Stimulated activated CD8-positive, alpha-beta memory T cell treated with anti-CD3 and anti-CD28 coated beads, Interleukin-4, amount 100 ng/mL, for 1 hour (primary cell): ENCODE measurements at places on chromosomes 2 and 18.
A peak's percentile ranks its signal among the peaks of the same experiment; 100 is the strongest.

GRCh38 chr2:234535464-234535863, 38.6 kb upstream of the ARL4C start:
- no peak for DNase-seq

DNA sequence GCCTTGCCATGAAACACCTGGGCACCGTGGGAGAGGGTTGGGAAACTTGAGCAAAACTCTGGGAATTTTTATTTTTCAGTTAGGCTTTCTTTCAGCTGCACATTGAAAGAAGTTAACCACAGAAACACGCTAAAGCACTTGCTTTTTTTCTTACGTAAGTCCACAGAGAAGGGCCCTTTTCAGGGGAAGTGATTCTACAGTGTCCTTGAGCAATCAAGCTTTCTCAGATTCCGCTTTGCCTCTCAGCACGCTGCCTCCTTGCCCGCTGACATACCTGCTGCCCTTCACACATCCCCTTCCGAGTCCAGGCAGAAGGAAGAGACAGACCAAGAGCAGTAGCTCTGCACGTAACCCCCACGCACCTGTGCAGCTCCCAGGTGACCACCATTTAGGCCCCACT, 135.5 kb upstream of the MYT1L start:
- no peak for DNase-seq

GRCh38 chr18:36441426-36442240, 144.1 kb downstream of the FHOD3 start:
- DNase-seq, result no peak

DNA sequence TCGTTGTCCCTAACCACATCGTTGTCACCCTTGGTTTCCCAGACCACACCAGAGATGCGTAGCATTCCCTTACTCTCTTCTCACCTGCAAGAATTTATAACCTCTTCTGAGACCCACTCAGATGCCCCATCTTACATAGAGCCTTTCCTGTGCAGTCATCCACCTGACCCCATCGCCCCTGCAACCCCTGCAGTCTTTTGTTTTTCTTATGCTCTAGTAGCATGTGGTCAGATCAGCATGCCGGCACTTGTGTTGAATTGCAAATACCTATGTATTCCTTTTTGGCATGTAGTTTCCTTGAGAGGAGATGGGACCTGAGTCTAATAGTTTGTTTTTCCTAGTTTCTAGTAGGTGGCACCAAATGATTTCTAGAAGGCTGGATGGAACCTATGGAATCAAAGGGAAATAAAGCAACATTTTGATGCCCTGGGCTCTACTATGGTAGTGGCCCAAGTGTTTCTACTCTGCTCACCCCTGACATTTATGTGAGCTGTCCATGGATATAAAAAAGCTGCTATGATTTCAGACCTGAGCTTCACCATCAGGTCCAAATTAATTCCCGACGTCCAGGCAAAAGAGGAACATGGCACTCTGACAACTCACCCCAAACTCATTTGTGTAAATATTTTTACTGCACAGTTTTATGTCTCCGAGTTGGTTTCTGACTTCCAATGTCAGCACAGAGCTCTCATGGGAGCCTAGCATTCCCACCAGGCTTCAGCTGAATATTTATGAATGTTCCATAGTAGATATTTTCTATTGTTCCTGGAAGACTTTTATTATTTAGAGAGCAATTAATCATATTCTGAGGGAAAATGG, 143.6 kb downstream of the RNF144A start:
- no peak for DNase-seq

GRCh38 chr2:65136253-65136652, 6.3 kb upstream of the RAB1A start:
- no peak for DNase-seq

DNA sequence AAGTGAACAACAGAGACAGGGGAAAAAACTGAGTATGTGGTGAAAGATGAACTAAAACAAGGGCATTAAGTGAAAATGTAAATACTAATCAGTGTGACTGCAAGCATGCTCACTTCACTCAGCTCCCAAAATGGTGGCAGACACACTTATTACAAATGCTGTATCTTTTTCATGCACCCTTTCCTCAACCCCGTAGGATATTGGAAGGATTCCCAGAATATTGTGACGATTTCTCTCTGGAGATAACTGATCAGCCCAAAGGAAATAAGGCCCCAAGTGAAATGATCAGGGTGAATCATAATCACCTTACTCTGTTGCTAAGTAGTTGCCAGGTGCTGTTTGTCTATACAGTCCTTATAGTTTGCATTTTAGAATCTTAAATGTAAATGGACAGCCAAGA, 138.9 kb upstream of the IL1R2 start:
- DNase-seq, result no peak

DNA sequence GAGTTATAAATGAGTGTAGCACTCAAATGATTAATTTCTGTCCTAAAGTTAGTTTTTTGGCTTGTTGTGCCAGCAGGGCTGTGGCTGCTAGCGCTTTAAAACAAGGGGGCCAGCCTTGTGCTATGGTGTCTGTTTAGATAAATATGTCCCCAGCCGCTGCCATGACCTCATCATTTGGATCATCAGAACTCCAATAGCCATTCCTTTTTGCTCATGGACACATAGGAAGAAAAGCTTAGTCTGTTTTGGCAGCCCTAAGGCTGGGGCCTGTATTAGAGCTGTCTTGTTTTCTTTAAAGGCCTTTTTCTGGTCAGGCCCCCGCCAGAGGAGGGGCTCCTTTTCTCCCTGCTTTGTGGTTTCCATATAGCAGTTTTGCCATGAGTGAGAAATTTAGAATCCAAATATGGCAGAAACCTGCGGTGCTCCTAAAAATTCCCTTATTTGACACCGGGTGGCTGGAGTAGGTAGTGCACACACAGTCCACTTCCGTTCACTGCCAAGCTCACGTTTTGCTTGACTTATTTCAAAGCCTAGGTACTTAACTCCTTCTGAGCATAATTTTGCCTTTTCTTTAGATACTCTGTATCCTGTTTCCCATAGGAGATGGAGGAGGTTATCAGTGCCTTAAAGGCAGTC, 60.4 kb upstream of the SLC35G4 start:
- DNase-seq, result no peak

DNA sequence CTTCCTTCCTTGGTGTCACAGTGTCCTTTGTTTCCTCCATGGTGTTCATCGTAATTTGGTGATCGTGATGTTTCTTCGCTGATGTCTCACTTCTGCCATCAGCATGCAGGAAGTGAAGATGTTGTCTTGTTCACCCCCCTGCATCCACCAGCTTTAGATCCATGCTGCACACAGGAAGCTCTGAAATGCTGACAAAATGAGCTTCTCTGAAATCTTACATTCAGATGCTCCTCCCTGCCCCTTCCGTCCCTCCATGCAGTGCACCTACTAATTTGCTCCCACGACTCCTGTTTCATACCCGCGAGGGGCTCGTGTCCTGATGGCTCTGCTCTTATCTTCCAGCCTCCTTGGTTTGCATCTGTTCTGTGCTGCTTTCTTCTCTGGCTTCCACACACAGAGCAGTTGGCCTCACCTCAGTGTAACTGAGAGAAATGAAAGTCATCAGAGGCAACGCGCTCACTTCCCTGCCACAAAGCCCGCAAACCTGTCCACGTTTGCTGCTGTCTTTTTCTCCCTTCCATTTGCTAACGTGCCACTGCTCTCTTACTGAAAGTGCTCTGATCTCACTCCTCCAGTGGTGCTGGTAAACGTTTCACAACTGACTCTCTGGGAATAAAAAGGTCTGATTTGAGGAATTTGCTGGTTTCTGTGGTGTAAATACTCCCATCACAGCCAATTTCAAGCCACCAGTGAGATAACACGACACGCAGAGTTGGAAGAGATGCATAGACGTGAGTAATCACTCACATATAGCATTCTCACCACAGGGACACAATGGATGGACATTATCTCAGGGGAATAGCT, 41.0 kb upstream of the MGAT4A start:
- DNase-seq, result peak; percentile 35

DNA sequence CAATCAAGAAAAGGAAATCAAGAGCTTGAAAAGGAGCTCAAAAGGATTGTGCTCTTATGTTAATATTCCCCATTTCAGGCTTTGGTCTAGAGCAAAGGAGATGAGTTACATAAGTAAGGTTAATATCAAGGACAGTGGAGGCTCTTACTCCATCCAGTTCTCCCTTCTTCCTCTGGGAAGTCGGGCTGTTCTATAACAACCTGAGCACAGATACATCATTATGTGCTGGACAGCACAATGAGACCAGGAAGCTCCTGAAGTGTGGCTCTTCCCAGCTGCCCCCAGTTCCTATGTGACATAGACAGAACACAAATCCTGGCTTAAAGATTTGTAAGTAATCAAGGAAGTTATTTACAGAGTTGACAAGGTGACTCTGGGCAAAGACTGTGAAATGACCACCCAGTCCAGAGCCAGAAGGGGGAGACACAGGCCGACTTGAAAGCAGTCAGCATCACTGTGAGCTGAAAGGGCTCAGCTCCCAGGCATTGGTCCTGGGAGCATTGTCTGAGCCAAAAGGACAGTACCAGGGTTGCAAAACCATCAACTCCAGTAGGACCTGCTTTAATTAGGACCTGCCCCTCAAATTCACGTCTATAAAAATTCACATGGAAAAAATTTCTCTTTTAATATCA, 917.6 kb upstream of the ACVR2A start:
- DNase-seq, result no peak

- DNase-seq, result no peak
These were observed 91.7 kb downstream of the INHBB start for GRCh38 chr2:120437604-120438000.
